ENCODE measurements at places on chromosomes 5 and 9. TPM values are rescaled to one million over a fixed set of nuclear protein-coding genes. Genes with fewer than 3 reads are reported as not detected.

Gene KCNV2
- total RNA-seq = not detected

Gene CEP78
- 8.5 TPM for total RNA-seq

Gene MARCOL
- total RNA-seq = not detected

Gene PPIC
- total RNA-seq = 36.8 TPM

Gene PCDHGA12
- total RNA-seq = 17.4 TPM

Gene RORB
- 3.1 TPM for total RNA-seq

Gene EFNA5
- 6.4 TPM for total RNA-seq

Gene ACOT12
- total RNA-seq = not detected

Gene FBP2
- total RNA-seq = not detected
